ENCODE measurements at places on chromosomes 3 and 15. TPM values are rescaled to one million over a fixed set of nuclear protein-coding genes. Genes with fewer than 3 reads are reported as not detected.

- DNase-seq = no peak
These were observed 64.4 kb downstream of the SLC9A9 start for GRCh38 chr3:143783851-143784370.

Gene KLHL40
- not detected for total RNA-seq

Gene DGKG
- 0.04 TPM for total RNA-seq

DNA sequence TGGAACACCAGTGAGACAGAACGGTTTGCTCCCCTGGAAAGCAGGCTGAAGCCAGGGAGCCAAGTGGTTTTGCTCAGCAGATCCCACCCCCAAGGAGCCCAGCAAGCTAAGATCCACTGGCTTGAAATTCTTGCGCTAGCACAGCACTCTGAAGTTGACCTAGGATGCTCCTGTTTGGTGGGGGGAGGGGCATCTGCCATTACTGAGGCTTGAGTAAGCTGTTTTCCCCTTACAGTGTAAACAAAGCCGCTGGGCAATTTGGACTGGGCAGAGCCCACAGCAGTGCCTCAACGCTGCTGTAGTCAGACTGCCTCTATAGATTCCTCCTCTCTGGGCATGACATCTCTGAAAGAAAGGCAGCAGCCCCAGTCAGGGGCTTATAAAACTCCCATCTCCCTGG, 241.4 kb downstream of the GABRB3 start:
- DNase-seq = no peak

DNA sequence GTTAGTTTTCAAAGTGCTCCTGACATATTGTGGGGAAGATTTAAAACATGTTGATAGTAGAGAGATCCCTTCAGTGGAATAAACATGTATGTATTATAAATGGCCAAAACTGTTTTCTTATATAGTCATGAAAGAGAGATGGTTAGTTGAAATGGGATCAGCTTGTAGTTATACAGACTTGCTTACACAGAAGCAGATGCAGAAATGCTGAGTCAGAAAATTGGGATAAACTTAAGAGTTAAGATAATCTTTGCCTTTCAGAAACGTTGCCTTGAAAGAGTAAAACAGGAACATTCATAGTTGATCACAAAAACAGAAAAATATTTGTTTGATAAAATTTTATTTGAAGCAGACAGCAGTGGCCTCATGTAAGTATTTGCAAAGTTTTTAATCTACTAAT, 433.2 kb upstream of the BCHE start:
- no peak for DNase-seq

DNA sequence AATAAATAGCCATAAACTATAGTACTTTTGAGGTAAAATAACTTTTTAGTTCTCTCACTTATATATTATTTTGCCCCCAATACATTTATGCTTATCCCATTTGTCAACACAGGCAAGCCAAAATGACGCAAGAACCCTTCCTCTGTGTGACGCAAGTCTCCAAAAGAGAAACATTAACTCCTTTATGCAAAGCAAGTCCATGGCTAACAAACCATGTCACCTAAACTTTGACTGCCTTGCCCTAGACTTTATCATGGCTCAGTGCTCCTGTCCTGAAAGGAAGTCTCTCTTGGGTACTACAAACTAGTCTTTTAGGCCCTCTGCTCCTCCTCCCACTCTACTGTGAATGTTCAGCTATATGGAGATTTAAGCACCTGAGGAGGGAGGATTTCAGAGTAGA, 230.5 kb downstream of the UNC13C start:
- DNase-seq = no peak

GRCh38 chr3:195075199-195075940, 195.6 kb downstream of the XXYLT1 start:
- no peak for DNase-seq

DNA sequence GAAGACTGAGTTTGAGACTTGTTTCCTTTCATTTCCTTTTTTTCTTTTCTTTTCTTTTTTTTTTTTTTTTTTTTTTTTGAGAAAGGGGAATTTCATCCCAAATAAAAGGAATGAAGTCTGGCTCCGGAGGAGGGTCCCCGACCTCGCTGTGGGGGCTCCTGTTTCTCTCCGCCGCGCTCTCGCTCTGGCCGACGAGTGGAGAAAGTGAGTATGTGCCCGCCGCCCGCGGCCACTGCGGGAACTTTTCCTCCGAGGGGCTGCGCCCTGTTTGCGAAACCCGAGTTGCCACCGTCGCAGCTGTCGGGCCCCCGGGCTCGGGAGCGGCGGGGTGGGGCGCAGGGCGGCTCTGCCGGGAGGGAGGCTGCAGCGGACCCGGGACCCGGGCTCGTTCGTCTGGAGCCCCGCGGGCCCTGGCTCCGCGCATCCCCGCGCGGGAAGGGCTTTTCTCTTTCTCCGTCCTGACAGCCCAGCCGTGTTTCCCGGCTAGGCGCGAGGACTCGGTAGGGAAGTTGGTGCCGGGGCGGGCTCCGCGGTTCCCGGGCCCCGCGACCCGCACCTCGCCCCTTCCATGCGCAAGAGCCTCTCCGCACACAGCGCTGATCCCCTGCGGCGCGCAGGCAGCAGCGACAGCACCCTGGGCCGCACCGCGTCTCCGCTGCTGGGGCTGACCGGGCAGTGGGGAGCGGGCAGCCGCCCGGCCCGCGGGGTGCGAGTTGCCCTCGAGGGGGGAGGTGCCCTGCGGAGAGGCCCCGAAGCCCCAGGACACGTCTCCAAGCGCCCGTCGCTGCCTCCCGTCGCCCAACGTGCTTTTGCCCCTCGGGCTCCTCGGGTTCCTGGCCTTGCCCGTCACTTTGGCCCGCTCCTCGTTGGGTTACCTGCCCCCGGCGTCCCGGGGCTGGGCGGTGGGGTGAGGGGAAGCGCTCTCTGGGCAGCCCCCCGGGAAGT, 1.4 kb downstream of the IGF1R start:
- DNase-seq = no peak

Gene CHST14
- 24.2 TPM for total RNA-seq

GRCh38 chr15:88800026-88800425, 3.2 kb upstream of the ACAN start:
- no peak for DNase-seq

Gene LTF
- total RNA-seq = not detected

Gene MAP6D1
- total RNA-seq = 3.3 TPM

DNA sequence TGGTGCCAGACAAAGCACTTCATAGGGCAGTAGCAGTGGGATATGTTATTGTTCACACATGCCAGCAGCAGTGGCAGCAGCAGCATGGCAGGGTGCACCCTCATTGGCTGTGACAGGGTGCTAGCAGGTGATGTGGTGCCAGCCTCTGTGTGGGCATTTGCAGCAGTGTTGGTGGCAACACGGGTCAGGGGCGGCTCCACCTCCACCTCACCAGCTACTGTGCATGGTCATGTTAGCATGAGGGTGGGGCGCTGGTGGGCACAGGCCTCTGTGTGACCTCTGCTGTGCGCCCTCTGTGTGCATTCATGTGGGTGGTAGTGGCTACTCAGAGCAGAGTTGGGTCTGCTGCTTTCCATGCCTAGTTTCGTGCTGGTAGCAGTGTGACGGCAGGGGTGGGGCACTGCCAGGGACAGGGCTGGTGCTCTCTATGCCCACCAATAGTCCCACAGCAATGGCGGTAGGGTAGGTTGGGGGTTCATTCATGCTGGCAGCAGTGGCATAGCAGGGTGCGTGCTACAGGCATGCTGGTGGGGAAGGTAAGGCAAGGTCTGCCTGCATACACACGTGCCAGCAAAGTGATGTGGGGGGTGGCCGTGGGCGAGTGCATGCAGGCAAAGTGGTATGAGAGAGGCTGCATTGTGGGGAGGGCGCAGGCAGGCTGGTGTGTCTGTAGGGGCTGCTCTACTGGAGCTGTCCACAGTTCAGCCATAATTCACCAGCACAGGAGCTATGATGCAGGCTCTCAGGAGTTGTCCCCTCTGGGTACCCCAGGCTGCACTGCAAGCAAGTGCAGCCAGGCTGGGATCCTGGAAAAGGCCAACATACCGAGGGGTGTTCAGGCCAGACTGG, 402.7 kb downstream of the GRM7 start:
- DNase-seq = no peak

GRCh38 chr3:177055605-177056571, 141.4 kb downstream of the TBL1XR1 start:
- no peak for DNase-seq

GRCh38 chr3:197846491-197846890, 55.4 kb downstream of the LRCH3 start:
- DNase-seq = no peak
